ENCODE measurements at places on chromosomes 2 and 18.
A peak's percentile ranks its signal among the peaks of the same experiment; 100 is the strongest.

DNA sequence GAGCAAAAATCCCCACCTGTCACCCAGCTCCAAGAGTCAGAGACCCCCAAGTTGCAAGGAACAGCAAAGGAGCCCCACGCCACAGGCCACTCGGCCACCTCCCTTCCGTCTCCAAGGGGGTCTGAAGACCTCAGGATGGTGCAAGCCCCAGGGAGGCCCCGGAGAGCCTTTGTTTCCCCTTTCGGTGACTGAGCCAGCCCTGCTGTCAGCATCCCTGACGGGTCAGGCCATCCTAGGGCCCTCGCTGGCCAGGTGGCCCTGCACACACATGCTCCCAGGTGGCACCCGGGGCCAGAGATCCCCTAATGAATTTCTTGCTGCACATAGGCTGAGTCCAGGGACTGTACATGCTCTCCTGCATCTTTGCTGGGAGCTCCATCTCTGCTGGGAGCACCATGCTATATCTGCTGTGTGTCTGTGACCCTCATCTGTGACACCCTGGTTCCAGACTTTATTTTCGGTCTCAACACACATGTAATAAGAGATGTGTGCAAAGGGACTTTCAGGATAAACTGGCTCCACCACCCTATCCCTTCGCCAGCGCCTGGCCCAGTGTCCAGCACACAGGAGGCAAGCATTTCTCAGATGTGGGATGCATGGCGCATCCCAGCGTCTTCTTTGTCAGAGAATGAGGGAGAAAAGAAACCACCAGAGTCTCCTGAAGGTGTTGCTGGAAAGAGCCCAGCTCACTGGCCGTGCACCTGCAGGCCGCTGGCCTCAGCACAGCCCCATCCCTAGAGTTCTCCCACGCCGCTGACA lies 27.4 kb downstream of the ADI1 start:
- no peak for DNase-seq

DNA sequence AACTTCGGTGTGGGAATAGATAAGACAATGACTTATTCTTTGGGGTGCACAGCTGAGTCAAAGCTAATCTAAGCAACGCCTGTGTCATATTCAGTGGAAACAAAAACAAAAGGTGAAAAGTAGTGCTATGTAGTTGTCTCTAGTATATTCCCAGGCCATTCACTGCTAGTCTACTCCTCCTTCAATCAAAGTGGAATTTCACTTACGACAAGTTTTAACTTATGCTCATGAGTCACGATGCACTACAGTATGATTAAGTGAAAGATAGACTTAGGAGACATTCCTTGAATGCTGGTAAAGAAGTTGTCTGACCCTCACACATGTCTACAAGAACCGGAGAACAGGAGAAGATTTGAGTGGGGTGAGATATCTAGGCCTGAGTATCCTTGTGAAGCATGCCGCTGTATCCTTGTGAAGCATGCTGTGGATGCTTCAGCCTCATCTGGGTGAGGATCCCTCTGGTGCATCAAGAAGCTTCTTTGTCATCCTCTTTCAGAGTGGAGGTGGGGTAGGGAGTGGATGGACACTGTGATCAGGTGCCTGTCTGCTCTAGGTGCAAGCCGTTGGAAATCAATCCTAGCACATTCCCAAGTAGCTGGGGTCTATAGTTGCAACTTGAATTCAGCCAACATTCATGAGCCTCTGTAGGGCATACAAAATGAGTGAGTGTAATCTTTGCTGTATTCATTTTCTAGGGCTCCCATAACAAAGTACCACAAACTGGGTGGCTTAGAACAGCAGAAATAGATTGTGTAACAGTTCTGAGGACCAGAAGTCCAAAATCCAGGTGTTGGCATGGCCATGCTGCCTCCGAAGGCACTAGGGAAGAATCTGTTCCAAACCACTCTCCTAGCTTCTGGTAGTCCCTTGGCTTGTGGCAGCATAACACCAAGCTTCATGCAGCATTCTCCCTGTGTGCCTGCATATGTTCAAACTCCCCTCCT lies 173.5 kb upstream of the FN1 start:
- no peak for DNase-seq

- DNase-seq, result no peak
Measured at GRCh38 chr2:134153294-134153880, 100.5 kb upstream of the MGAT5 start.

DNA sequence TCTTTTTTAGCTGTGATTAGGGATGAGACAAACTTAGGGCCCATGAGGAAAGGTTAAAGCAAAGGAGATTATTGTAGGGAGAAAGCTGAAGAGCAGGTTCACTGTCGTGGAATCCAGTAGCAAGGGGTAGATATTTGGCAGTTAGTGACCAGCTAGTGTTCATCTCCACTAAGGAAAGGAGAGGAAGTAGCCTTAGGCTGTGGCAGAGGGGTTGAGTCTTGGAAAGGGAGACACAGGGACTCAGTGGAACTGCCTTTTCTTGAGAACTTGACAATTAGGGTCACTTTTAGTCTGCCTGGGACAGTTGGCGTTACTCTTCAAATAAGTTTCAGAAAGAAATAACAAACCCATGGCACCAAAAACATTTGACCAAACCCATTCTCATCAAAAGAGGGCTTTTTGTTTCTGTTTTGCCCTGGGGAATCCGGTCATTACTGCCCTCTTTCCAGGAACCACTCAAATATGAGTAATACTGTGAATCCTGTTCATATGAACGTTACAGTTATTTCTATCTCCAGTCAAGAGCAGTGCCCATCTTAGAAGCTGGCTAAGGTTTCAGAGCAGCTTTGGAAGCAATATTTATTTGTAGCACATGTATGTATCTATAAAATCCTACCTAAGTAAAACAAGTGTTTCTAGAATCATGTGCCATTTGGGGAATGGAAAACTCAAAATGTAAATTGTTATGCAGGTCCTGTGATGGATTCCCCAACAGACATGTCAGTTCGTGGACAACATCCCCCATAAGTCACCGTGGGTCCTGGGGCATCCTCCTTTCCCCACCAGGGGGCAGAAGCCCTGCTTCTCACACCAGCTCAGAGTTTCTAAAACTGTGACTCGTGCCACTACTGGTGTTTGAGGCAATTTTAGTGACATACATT lies 77.3 kb upstream of the PHLPP1 start:
- peak; percentile 50 for DNase-seq

- no peak for DNase-seq
Measured at GRCh38 chr2:152508446-152508845, 173.5 kb downstream of the FMNL2 start.

DNA sequence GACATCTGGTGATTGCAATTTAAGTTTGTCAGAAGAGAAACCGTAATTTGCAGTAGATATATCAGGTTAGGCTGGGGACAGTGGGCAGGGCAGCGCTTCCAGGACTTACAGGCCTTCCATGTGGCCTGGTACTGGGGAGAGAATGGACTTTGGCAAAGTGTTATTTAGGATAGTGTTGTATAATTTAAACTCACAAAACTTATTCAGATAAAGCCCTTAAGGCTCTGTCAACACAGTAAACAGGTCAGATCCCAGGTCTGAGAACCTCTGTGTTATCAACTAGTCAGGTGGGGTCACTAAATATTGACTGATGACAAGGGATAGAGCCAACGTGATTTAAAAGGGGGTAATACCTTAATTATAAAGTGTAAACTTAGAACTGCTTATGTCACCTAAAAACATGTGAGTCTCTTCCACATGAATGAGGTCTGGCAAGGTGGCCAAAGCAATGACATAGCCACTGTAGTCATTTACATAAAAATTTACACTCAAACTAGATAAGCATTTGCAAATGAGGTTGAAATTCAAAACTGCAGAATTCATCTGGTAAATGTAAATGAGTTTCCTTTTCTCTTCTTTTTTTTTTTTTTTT lies 80.2 kb upstream of the DNMT3A start:
- no peak for DNase-seq

GRCh38 chr2:10286216-10287037 lies 16.3 kb upstream of the HPCAL1 start:
- no peak for DNase-seq

DNA sequence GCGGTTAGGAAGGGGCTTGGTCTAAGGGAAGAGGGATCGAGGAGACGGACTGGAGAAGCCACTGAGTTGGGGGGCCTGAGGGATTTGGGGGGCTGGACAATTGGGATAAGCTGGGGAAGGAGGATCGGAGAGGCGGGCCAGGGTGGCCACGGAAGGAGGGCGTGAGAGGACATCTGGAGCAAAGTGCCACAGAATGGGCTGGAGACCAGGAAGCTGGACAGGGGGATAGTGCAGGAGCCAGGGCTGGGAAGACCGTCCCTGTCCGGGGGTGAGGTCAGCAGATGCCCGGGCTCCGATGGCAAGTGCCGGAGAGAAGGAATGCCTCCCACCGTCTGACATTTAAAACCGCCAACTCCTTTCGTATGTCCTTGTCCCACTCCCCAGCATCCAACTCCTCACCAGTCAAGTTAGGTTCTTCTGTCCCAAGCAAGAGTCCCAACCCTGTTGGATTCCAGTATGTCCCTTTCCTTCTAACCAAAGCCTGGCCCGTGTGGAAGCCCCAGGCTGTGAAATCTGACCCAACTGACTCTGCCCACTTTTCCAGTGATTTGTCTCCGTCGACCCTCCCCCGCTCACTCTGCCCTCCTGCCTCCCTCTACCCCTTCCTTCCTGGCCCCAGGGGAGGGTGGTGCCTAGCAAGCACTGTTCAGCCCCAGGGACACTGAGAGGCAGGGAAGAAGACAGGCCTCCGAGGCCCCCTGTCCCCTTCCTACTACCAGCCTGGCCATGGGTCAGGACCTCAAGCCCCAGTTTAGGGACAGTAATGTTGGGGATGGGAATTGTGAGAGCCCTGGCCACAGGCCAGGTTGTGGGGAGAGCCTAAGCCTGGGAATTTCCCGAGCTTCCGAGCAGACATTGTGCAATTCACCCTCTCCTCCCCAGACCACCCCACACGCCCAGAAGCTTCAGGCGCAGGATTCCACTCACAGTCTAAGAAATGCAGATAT lies 31.5 kb upstream of the TMBIM1 start:
- DNase-seq, result no peak

GRCh38 chr2:172558372-172558771 lies 2.5 kb downstream of the PDK1 start:
- no peak for DNase-seq

DNA sequence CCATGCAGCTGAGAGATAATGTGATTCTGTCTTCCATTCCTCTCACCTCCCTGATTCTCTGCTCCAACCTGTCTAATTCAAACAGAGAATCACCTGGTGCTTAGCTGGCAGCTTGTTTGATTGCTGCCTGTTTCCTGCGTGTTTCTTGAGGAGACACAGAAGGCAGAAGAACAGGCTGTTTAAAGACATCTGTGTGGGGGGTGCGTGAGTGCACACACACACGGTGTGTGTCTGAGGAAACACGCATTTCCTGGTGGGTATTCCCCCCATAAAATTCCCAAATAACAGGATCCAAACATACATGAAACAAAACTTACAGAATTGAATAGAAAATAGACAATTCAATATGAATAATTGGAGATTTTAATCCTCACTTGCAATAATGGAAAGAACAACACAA lies 29.3 kb upstream of the CRIM1 start:
- DNase-seq, result no peak

- no peak for DNase-seq
Measured at GRCh38 chr2:105889046-105889445, 144.3 kb downstream of the NCK2 start.

- DNase-seq, result no peak
Measured at GRCh38 chr2:115389024-115389423, 946.6 kb downstream of the DPP10 start.

DNA sequence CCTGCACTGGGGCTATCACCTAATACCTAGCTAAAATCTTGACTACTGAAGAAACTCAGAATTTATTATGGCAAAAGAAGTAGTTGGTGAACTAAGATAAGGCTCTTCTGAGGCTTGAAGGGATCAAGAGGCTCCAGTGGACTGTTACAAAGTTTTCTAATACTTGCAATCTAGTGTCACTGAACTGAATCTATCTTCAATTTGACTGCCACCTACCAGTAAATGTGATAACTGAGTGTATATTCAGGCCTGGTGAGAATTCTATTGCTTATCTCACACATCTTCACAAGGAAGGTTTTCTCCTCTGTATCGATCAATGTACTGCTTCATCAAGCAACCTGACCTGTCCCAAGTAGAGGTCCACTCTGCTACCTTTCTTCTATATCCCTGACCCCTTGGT lies 40.8 kb downstream of the DARS1 start:
- no peak for DNase-seq

DNA sequence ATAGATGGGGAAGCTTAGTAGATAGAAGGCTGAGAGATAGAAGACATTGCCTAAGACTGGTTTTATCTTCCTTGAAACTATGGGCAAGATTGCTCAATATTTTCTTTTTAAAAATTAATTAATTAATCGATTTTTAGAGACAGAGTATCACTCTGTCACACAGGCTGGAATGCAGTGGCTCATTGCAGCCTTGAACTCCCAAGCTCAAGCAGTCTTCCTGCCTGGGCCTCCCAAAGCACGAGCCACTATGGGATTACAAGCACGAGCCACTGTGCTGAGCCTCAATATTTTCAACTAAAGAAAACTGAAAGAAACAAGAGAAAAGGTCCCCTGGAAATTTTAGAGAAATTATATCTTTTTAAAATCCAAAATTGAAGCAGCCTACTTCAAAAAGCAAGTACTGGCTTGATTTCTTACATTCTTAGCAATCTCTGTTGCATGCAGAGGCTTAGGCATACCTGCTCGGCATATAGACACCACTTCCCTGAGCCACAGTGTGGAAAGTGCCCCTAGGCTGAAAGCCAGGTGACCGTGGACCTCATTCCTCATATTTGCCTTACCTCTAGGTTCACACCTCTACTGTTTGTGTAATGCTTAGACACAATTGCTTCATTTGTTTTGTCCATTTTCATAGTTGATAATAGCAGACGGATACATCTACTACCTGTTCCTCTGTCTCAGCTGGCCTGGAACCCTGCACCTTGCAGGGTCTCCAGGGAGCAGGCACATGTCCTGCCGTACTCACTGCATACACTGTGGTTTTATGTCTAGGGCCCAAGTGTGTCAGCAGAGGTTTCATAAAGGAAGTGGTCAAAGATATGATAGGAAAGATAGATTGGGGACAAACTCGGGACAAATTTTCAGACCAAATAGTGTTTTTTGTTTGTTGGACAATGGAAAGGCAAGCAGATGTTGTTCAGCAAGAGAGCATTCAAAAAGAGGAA lies 166.5 kb upstream of the ALPP start:
- DNase-seq, result no peak
